Mammary epithelial cell (primary cell): ENCODE measurements at places on chromosomes 16 and 17. TPM values are rescaled to one million over a fixed set of nuclear protein-coding genes. Genes with fewer than 3 reads are reported as not detected.

The INPP5K gene
- 15.9 TPM for polyA plus RNA-seq

The LGALS9C gene
- polyA plus RNA-seq: not detected

The KRTAP17-1 gene
- not detected for polyA plus RNA-seq

The MRPL27 gene
- polyA plus RNA-seq: 184 TPM

GRCh38 chr17:41635121-41636097, 11.0 kb upstream of the KRT17 start:
- no peak for DNase-seq
